T-helper 17 cell (primary cell): ENCODE measurements at places on chromosomes 7 and 10.

- peaks cover 6% of the 10 kb centered on the region for H3K4me1 ChIP-seq
- peaks cover 3% of the 10 kb centered on the region for H3K36me3 ChIP-seq
- no peak overlapping the region for H3K4me3 ChIP-seq
- H3K27ac ChIP-seq, result no peak overlapping the region
- DNase-seq, result no peak
Measured at GRCh38 chr7:28856656-28857055, 101.5 kb downstream of the TRIL start.

DNA sequence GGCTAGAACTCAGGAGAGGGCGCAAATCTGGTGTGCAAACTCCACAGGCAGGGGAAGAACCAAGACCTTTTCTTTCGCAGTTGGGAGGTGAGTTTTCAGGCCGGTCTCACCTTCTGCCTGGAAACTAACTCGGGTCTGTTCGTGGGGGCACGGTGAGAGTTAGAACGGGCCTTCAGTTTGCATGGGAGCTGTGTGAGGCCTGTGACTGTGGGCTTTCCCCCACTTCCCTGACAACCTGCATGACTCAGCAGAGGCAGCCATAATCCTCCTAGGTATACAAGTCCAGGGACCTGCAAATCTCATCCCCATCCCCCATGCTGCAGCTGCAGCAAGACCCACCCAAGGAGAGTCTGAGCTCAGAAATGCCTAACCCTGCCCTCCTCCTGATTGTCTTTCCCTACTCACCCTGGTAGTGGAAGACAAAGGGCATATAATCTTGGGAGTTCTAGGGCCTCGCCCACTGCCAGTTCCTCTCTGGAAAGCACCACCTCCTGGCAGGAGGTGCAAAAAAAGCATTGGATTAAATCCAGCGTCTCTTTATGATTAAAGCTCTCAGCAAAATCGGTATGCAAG lies 194.9 kb upstream of the ETV1 start:
- no peaks in the 10 kb centered on the region for H3K4me1 ChIP-seq
- H3K27me3 ChIP-seq, result peaks cover 6% of the 10 kb centered on the region
- no peak for DNase-seq
- no peak overlapping the region for H3K4me3 ChIP-seq
- no peaks in the 10 kb centered on the region for H3K36me3 ChIP-seq

DNA sequence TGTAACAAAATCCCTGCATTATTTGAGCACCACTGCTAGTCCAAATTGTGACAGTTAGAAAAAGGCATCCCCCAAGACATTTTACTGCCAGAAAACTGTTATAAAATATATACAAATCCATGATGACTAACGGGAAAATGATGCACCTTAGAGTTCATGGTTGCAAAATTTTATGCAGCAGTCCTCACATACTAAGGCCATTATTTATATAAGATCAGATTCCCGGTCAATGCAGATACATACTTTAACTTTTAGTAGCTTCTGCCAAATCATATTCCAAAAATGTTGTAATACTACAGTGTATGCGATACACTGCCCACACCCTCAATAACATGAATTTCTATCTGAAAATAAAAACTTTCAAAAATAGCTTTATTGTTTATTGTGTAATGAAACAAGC lies 239.9 kb upstream of the ZNF32 start:
- H3K27ac ChIP-seq, result no peak overlapping the region
- peaks cover 2% of the 10 kb centered on the region for H3K4me1 ChIP-seq
- no peak for DNase-seq
- H3K27me3 ChIP-seq, result peaks cover 28% of the 10 kb centered on the region
- H3K4me3 ChIP-seq, result no peak overlapping the region
- no peaks in the 10 kb centered on the region for H3K36me3 ChIP-seq

- peak within 1 kb of the TSS; percentile 99 for H3K4me3 ChIP-seq
- H3K27ac ChIP-seq, result peak within 1 kb of the TSS; percentile 99
- DNase-seq, result no peak
- peaks cover 42% of the 10 kb centered on the region for H3K4me1 ChIP-seq
Measured at GRCh38 chr7:106865130-106866041, at the start of gene PIK3CG. Gene PIK3CG, plus strand, starts transcription at chr7:106865282. Its CDS starts 2,280 bp downstream, at chr7:106867562.

- H3K4me3 ChIP-seq, result no peak overlapping the region
- no peaks in the 10 kb centered on the region for H3K27me3 ChIP-seq
- H3K36me3 ChIP-seq, result no peaks in the 10 kb centered on the region
- DNase-seq, result no peak
- H3K27ac ChIP-seq, result no peak overlapping the region
Measured at GRCh38 chr7:138587485-138587884, 113.7 kb downstream of the SVOPL start.

DNA sequence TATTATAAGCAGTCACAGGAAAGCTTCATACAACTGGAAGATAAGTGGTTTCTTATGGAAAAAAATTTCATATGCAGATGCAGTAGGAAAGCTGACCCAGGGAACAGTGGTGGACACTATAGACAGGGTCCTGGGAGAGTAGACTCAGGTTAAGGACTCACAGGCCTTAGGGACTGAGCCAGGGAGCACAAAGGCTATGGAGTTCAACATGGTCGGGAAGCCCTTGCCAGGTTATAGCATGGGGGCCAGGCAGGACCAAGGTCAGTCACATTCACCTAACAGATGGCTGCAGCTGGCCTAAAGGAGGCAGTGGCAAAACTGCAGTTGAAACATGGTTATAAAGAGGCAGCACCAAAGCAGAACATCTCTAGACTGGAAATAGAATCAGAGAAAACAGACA lies 54.9 kb upstream of the UNC5B start:
- H3K27me3 ChIP-seq, result no peaks in the 10 kb centered on the region
- no peak for DNase-seq
- H3K4me3 ChIP-seq, result no peak overlapping the region

DNA sequence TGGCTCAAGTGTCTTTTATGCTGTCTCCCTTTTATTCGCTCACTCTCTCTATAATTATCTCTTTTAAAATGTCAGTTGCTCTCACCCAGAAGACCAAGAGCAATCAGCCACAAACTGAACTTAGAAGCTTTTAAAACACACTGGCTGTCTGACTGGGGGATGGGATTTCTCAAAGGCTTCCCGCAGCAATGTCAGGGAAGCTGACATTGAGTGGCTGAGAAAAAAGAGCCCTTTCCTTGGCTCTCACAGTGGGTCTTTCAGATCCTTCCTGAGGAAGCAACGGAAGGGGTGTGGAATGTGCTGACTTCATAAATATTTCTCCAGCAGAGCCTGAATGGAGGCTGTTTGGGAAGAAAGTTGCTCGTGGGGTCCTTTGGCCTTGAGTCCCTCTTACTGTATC lies 445.7 kb upstream of the C7orf33 start:
- H3K27ac ChIP-seq, result no peak overlapping the region
- no peak overlapping the region for H3K4me3 ChIP-seq
- no peak for DNase-seq
- H3K36me3 ChIP-seq, result no peaks in the 10 kb centered on the region
- no peaks in the 10 kb centered on the region for H3K4me1 ChIP-seq
- H3K27me3 ChIP-seq, result peaks cover 26% of the 10 kb centered on the region

DNA sequence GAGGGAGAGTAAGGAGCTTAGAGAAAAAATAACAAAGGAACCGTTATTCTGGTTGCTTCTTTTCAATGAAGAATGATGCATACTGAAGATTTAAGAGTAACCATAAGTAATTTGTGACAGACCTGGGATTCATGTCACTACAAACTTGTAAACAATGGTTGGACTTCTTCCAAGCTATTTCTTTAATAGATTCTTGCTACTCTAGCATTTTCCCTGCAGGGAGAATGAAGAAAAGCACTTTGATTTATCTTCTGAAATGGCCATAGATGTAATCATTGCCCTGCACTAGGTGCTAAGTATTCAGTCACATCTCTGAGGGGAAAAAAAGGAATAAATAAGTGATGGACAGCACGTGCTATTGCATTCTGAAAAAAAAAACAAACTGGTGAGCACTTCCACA lies 606.6 kb upstream of the LRRN3 start:
- no peaks in the 10 kb centered on the region for H3K36me3 ChIP-seq
- no peak overlapping the region for H3K4me3 ChIP-seq
- no peaks in the 10 kb centered on the region for H3K27me3 ChIP-seq
- DNase-seq, result no peak

DNA sequence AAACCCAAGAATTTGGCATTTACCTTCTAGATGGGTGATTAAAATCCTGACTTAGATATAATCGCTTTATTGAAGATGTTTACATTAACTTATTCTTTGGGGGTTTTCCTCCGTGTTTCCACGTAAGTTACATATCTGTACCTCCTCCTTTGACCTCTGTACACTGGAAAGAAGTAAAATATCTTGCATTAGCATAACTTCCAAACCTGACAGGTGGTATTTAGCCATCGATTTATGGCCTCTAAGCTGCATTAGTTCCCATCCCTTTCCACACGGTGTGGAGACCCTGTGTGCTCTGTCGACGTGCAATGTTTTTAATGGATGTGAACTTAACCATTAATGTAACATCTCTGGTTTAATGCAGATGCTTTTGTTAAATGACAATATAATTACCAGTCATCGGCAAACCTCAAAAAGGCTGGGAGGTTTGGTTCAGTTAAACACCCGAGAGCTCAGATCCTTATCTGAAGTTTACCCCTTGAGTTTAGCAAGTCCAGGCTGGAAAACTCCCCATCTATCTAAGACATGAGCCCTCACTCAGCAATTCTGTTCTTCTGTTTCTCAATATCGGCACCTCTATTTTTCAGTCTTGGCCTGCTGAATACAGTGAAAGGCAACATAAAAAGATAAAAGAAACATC lies 295.2 kb downstream of the GATA3 start:
- H3K4me3 ChIP-seq, result no peak overlapping the region
- DNase-seq, result no peak
- peaks cover 2% of the 10 kb centered on the region for H3K36me3 ChIP-seq
- H3K27me3 ChIP-seq, result peaks cover 6% of the 10 kb centered on the region
- no peak overlapping the region for H3K27ac ChIP-seq

DNA sequence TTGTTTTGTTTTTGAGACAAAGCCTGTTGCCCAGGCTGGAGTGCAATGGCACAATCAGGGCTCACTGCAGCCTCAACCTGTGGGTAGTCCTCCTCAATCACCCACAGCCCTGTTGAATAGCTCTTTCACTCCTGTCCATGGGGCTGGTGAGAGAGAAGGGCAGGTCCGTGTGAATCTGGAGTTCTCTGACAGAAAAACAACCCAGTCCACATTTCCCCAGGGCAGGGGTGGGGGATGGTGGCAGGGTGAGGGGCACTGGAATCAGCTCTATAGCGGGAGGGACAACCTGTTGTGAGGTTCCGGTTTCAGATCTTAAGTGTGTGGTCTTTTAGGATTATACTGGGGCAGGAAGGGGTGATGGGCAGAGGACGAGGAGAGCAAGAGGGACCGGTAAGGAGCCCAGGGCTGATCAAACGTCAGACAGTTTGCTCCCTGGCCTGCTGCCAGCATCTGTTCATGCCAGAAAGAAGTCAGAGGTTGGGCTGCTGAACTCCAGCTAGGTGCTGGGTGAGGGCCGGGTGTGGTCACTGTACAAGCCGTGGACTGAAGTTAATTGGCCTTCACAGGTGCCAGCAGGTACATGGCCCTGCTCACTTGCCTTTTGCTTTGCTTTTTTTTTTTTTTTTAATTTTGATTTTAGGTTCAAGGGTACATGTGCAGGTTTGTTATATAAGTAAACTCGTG lies 33.2 kb upstream of the MKRN1 start:
- no peak for DNase-seq
- no peak overlapping the region for H3K27ac ChIP-seq
- H3K27me3 ChIP-seq, result peaks cover 3% of the 10 kb centered on the region
- H3K36me3 ChIP-seq, result no peaks in the 10 kb centered on the region
- no peak overlapping the region for H3K4me3 ChIP-seq
- H3K4me1 ChIP-seq, result no peaks in the 10 kb centered on the region

DNA sequence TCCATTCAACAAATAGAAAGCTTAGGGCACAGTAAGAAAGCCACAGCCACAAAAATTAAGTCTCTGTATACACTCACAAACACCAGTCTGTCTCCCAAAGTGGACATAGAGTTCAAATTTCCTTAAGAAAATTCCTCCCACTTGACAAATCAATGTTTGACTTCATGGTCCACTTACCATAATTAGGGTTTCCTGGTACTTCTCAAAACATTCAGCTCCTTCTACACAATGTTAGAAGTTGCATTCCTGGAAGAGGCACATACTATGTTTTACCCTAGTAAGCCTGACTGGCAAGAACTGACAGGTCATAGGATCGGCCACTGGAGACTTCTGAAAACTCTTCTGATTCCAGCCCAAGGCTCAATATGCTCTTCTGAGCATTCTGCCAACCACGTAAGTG lies 70.5 kb downstream of the CPXM2 start:
- no peaks in the 10 kb centered on the region for H3K27me3 ChIP-seq
- no peak overlapping the region for H3K4me3 ChIP-seq
- H3K36me3 ChIP-seq, result no peaks in the 10 kb centered on the region

DNA sequence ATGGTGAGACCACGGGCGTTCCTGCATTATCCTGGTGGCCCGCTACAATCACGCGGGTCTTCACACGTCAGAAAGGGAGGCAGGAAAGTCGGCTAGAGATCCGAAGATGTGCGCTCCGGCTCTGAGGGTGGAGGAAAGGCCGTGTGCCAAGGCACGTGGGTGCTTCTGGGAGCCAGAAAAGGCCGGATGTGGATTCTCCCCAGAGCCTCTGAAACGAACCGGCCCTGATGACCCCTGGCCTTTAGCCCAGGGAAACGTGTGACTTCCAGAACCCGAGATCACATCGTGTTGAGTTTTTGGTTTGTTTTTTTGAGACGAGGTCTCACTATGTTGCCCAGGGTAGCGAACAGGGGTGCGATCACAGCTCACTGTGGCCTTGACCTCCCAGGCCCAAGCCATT lies 244.2 kb downstream of the ELFN1 start:
- H3K4me1 ChIP-seq, result peaks cover 10% of the 10 kb centered on the region
- H3K27ac ChIP-seq, result no peak overlapping the region
- no peak for DNase-seq
- no peaks in the 10 kb centered on the region for H3K27me3 ChIP-seq

- DNase-seq, result no peak
- peak overlapping the region; percentile 54 for H3K27ac ChIP-seq
- peak overlapping the region; percentile 55 for H3K4me3 ChIP-seq
- H3K27me3 ChIP-seq, result no peaks in the 10 kb centered on the region
Measured at GRCh38 chr10:102801978-102802377, 35.2 kb downstream of the CYP17A1 start.

- H3K27ac ChIP-seq, result no peak overlapping the region
- DNase-seq, result no peak
- H3K36me3 ChIP-seq, result no peaks in the 10 kb centered on the region
- H3K4me1 ChIP-seq, result no peaks in the 10 kb centered on the region
- no peak overlapping the region for H3K4me3 ChIP-seq
Measured at GRCh38 chr10:77553966-77554365, 83.6 kb downstream of the KCNMA1 start.

DNA sequence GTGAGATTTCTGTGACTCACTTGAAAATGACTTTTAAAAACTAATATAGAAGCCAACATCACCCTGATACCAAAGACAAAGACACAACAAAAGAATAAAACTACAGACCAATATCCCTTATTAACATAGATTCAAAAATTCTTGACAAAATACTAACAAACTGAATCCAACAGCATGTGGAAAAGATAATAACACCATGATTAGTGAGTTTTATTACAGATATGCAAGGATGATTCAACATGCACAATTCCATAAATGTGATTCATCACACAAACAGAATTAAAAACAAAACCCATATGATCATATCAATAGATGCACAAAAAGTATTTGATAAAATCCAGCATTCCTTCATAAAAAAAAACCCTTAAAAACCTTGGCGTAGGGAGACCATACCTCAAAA lies 6.5 kb downstream of the MGAM start:
- no peak for DNase-seq
- H3K4me1 ChIP-seq, result no peaks in the 10 kb centered on the region
- H3K27ac ChIP-seq, result no peak overlapping the region
- no peak overlapping the region for H3K4me3 ChIP-seq

- DNase-seq, result no peak
- H3K4me1 ChIP-seq, result no peaks in the 10 kb centered on the region
- H3K4me3 ChIP-seq, result no peak overlapping the region
- H3K36me3 ChIP-seq, result no peaks in the 10 kb centered on the region
- no peak overlapping the region for H3K27ac ChIP-seq
Measured at GRCh38 chr7:82906502-82906901, 256.2 kb downstream of the PCLO start.
